ENCODE measurements at places on chromosomes 11 and 22.
A peak's percentile ranks its signal among the peaks of the same experiment; 100 is the strongest.

DNA sequence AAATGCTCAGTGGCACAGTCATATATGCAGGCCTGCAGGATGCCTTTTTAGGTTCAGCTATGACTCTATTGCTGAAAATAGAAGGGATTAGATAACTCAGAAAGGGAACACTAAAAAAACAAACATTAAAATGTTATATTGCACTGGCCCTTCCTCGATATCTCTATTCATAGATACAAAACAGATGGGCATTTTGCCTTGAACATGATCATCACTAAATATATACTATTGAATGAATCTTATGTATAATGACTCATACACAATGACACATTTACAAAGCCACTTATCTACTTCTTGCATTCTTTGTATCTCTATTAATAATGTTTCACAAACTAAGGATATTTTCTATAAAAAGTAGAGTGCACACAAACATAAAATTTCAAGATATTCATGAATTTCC, 2352.8 kb upstream of the RAG2 start:
- no peak for DNase-seq

- no peak for DNase-seq
Observed at GRCh38 chr11:107973641-107974040, 35.1 kb upstream of the CUL5 start.

DNA sequence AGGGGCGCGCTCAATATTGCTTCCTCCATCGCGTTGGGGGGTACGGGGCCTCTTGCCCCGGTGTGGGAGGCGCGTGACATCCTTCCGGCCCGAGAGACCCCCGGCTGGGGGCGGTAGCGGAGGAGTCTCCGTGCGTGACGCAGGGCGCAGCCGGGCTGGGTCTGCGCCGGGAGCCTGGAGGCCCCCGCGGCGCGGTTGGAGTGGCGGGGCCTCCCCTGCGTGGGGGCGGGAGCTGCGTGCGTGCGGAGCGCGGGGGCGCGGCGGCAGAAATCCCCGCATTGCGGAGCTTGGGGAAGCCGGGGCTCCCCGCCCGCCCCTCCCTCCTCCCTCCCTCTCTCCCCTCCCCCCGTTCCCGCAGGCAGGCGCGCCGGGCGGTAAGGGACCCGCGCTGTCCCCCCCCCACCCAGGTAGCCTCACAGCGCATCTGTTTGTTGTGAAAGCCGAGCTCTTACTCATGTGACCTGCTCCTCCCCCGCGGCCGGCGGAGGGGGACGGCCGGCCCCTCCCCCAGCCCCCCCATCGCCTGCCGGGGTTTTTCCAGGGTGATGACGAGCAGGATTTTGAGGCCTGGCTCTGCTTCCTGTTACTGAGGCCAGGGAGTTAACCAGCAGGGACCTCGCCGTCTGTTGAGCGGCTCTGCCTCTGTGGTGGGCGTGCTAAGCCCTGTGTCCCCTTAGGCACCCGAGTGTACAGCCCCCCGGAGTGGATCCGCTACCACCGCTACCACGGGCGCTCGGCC, 1.6 kb downstream of the PIM3 start:
- no peak for DNase-seq

DNA sequence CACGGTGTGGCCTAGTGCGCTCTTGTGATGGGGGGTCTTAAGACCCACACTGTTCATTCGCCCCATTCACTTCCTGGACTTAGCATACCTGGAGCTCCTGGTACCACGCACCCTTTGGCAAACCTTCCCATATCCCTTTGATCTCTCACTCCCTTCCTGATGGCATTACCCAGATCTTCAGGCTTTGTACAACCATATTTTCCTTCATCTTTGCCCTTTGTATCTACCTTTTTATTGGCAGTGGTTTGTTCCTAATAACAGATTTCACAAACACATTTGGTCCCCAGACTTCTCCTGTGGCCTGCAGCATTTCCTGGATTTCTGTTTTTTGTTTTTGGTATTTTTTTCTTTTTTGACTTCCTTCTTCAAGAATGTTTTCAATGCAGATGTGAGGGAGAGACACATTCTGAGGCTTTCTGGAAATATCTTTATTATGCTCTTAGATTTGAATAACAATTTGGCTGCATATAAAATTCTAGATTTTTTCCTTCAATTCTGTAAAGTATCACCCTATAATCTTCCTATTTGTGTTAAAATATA, 16.1 kb upstream of the IFITM3 start:
- DNase-seq: no peak

DNA sequence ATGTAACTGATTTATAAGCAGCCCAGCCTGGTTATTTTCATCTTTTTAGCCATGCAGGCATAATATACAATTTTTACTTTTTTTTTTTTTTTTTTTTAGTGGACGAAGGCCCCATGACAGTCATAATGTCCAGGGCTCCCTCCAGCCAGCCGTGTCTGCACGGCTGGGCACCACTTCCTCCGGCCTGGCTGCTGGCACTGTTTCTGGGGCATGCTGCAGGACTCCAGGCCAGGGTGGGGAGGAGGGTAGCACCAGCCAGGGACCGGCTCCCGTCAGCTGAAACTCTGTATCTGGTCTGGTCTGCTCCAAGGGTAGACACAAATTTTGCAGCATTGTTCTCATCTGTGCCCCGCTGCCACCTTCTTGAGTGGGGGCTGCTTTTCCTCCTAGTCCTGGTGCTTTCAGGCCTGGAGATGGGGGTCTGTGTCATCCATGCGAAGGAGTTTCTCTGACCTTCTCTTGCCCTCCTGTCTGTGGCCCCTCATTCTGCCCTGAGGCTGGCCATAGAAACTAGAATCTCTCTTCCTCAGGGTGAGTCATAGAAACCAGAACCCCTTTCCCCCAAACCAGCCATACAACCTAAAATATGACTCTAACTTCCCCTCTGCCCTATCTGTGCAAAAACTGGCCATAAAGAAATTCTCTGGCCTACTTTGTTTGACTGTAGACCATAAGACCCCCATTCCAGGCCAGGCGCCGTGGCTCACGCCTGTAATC, 9.2 kb upstream of the RRP7A start:
- no peak for DNase-seq

GRCh38 chr11:3867209-3868091, 12.0 kb downstream of the STIM1 start:
- DNase-seq: no peak

DNA sequence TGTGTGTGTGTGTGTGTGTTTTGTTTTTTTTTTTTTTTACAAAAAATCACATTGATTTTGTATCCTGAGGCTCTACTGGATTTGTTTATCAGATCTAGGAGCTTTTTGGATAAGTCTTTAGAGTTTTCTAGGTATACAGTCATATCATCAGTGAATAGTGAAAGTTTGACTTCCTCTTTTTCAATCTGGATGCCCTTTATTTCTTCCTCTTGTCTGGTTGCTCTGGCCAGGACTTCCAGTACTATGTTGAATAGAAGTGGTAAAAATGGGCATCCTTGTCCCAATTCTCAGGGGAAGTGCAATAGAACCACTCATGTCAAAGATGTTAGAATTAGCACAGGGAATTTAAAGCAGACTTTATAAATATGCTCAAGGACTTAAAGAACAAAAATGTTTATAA, 32.6 kb upstream of the PRDM11 start:
- no peak for DNase-seq

DNA sequence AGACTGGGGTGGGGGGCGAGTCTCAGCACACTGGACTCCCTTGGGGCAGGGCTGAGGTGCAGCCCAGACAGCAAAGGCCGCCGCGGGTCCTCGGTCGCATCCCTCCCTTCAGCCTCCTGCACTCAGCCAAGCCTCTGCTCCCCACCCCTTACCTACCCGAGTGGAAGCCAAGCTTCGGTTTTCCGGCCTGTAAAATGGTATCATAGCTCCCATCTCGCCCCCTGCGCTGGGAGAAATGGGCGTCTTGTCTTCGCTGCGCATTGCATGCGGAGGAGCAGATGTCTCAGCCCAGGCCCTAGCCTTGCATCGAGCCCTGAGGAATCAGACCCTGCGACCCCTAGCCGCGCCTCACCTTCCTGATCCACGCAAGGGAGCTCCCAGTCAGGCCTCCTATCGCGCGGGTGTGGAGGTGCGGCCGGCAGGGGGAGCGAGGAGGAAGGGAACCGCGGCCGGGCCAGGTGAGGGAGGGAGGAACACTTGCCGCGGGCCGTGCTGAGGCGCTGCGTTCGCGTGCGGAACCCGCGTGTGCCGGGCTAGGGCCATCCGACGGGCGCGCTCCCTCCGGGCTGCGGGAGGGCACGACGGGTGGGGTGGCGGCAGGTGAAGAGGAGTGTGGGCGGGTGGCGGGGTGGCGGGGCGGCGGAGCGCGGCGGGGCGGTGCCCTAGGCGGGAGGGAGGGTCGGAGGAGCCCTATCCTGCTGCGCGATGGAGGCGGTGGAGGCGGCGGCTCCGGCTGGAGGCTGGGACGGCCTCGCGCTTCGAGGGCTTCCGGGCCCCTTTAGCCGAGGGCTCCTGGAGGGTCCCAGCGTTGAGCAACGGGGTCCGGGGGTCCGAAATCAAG, 4.1 kb upstream of the TBX1 start:
- DNase-seq: peak; percentile 25

DNA sequence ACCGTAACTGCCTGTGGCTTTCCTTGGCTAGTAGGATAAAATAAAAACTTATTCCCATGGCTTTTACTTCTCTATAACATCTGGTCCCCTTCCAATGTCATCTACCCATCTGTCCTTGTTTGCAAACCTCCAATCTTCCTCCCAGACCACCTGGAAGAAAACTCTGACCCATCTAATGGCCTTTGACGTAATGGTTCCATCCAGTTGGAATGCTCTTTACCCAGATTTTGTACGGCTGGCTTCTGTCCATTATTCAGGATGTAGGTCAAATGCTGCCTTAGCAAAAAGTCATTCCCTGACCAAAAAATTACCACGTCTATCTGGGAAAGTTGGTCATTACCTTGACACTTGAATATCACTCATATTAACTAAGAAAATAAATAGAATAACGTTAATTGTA, 577.9 kb upstream of the ANO5 start:
- no peak for DNase-seq

DNA sequence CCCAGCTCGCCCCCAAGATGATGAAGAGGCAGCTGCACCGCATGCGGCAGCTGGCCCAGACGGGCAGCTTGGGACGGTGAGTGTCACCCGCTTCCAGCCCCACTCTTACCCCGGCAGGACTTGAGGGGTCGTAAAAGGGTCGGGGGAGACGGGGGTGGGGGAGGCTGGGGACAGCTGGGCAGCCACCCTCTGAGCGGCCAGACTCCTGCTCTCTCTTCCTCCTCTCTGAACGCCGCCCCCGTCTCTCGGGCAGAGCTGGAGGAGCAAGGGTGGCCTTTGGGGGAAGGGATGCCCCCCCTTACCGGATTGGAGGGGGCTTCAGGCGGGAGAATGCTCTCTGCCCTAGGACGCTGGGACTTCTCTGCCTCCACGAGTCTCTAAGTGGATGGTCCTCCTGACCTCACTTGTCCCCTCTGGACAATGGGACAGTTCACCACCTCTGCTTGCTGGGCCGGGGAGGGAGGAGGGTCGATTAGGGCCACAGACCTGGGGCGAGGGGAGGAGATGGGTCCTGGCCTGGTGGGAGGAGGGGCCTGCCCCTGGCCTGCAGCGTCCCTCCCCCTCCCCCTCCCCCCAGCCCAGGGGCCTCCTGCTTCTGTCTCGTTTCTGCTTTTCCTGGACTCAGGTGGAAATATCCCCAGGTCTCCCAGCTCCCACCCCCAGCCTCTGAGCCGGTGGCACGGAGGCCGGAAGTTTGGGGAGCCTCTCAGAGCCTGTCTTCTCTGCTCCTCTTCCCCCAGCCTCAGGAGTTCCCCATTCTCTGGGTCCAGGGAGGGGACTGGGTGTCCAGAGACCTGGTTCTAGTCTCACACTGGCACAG, 512 bp downstream of the SH3BP1 start:
- DNase-seq: no peak

DNA sequence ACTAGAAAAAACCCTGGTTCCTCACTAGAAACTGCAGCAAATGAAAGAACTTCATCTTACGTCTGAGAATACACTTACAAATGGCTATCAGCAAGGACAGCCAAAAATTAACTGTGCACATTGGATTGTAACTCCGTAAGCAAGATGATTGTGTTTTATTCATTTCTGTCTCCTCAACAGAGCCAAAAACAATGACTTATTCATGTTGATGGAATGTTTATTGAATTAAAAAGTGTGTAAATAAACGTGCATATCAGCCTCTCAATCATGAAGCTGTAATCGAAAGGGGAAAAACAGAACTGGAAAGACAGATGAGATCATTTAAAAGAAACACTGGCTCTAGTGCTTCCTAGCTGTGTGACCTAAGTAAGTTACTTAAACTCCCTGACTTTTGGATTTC, 307.5 kb upstream of the ZC3H12C start:
- no peak for DNase-seq

- no peak for DNase-seq
Observed at GRCh38 chr11:1880746-1881441, 10.8 kb downstream of the PRR33 start.

DNA sequence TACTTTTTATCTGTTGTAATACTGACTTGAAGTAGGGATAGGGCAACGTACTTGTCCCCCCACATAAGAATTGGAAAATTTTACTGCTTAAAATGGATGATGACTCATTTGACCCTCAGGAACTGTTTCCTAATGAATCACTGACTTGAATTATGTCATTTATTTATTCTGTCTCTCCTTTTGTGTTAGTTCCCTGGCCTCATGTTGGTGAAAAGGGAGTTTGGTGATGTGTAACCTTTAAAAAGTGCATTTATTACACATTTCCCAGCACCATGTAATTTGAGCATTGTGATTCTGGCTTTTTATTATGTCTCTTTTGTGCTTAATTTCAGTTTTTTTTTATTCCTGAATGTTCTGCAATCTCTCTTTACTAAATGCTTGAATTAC, 20.3 kb upstream of the PGM2L1 start:
- DNase-seq: no peak

- no peak for DNase-seq
Observed at GRCh38 chr11:68905421-68906360, 2.0 kb downstream of the IGHMBP2 start.

- DNase-seq: no peak
Observed at GRCh38 chr22:36991206-36991605, 28.0 kb downstream of the TST start.

- DNase-seq: no peak
Observed at GRCh38 chr22:43066844-43067385, 22.3 kb downstream of the TTLL1 start.

DNA sequence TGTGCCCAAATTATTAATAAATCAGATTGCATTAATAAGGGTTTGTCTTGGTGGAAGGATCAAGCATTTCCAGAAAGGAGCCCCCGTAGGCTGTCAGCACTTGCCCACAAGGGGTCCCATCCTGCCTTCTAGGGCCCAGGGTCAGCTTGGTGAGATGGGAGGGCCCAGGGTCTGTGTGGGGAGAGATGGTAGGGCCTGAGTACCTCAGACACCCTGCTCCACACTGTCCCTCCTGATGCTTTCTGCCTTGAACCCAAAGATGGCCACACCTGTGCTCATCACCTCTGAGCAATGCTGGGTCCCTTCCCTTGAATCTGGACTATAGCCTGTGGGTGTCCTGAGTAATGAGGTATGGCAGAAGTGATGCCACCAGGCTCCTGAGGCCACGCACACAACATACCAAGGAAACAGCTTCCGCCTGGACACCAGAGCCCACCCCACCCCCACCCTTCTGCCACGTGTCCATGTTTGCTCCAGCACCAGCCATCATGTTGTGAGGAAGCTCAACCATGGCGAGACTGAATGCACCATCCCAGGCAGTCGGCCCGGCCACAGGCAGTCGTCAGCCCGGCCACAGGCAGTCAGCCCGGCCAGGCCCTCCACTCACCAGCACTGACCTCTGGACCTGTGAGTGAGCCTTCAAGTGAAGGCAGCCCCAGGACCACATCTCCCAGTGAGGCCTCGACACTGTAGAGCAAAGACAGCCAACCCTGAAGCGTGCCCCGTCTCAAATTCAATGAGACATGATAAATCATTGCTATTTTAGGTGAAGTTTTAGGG, 6.8 kb downstream of the BET1L start:
- no peak for DNase-seq
